ENCODE measurements at places on chromosomes 16 and 17.

- DNase-seq, result no peak
Measured at GRCh38 chr17:31508288-31509094, 117.0 kb downstream of the RAB11FIP4 start.

GRCh38 chr16:55151561-55152305 lies 172.3 kb upstream of the IRX6 start:
- DNase-seq, result no peak

- no peak for DNase-seq
Measured at GRCh38 chr16:73711406-73712080, 585.1 kb upstream of the PSMD7 start.

DNA sequence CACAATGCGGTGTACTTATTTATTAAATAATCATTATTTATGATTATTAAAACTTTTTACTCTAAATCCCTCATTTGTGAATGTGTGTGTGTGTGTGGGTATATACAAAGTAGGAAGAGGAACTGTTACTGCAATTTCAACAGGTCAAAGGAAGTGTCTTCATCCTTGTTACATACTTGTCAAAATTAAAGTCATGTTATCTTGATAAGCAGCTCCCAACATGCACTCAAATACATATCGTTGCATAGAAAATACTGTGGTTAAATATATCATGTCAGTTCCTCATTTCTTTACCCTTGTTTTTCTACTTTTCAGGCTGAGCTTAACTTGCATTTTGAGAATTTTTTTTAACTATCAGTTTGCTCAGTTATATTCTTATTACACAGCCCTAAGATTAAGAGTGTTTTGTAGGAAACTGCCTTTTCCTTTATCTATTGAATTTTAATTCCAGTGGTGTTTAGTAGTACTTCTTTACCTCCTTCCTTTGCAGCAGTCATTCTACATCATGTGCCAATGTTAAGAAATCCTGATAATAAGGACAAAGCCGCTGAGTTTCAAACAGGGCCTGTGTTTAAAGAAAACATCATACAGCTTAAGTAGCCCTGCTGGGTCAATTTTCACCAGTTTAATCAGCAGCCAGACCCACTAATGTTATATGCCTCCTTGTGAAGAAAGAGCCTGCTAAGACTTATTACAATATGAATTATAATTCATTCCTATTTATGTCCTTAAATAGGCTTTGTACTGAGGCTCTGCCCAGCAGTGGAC lies 7.2 kb downstream of the EFCAB5 start:
- no peak for DNase-seq

- peak; percentile 72 for DNase-seq
Measured at GRCh38 chr17:2436316-2436905, 35.6 kb upstream of the MNT start.

GRCh38 chr16:11635113-11635652 lies 33.1 kb upstream of the SNN start:
- DNase-seq, result no peak

GRCh38 chr17:57678393-57678792 lies 66.7 kb downstream of the CCDC182 start:
- DNase-seq, result no peak

GRCh38 chr16:17835118-17835876 lies 364.5 kb upstream of the XYLT1 start:
- no peak for DNase-seq

GRCh38 chr17:32335687-32336086 lies 6.3 kb downstream of the C17orf75 start:
- DNase-seq, result no peak

DNA sequence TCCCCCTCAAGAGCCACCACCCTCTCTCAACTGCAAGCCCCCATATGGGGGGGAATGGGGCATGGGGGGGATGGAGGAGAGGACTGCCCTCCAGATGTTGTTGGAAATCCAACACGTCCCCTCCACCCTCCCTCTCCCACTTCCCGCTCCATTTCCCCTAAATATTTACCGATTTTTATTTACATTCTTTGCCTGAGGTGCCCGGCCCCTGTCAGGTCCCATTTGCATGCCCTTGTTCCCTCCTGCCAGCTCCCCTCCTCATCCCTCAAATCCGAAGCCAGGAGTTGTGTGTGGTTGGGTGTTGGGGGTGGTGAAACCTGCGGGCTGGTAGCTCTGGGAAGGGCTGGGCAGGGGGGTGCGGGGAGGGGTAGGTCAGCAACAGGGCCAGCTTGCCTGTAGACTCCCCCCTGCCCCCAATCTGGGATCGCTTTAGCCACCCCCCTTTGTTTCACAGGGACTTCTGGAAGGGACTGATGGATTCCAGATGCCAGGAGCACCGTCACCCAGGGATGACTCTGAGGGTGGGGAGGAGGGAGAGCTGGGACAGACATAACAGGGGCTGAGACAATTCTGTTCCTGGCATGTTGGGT lies 39.7 kb upstream of the NGFR start:
- no peak for DNase-seq

- no peak for DNase-seq
Measured at GRCh38 chr17:42913981-42914617, 13.5 kb downstream of the G6PC1 start.

- DNase-seq, result no peak
Measured at GRCh38 chr17:63816123-63816522, 11.1 kb upstream of the PSMC5 start.

DNA sequence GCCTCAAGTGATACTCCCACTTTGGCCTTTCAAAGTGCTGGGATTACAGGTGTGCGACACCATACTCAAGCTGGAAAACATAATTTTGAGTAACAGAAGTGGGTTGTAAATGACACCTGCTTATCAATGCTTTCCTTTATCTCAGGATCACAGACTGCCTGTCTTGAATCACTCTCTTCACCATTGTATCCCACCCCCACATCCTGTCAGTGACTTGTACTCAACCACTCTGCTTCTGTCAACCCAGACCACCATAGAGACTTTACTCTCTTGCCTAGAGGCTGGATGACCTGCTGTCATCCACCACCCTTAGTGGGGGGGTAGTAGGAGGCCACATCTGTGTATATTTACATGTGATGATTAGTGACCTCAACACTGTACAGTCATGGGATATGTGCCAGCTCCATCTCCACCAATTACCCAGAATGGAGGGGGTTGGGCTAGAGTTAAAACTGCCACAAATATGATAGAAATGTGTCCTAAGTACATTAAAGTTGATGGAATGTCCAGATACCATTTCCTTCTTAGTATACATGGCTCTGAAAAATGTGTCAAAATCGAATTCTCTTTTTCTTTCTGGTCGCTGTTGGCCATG lies 338.7 kb downstream of the GRIN2A start:
- no peak for DNase-seq

DNA sequence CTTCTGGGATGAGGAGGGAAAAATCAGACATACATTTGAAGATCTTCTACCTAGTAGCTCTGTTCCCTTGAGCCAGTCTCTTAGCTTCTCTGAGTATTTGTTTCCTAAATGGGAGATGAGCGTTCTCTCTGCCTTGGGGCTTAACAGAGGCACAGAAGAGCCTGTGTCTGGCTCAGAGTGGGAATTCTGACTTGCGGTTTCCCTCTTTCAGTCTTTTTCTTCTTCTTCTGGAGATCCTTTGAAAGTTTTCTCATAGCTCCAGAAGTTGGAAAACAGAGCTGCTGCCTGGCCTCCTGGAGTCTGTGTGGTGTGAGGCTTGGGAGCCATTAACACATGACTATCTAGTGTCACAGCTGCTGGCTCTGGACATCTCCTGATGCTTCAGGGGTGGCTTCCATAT lies 167.9 kb downstream of the MSI2 start:
- no peak for DNase-seq

DNA sequence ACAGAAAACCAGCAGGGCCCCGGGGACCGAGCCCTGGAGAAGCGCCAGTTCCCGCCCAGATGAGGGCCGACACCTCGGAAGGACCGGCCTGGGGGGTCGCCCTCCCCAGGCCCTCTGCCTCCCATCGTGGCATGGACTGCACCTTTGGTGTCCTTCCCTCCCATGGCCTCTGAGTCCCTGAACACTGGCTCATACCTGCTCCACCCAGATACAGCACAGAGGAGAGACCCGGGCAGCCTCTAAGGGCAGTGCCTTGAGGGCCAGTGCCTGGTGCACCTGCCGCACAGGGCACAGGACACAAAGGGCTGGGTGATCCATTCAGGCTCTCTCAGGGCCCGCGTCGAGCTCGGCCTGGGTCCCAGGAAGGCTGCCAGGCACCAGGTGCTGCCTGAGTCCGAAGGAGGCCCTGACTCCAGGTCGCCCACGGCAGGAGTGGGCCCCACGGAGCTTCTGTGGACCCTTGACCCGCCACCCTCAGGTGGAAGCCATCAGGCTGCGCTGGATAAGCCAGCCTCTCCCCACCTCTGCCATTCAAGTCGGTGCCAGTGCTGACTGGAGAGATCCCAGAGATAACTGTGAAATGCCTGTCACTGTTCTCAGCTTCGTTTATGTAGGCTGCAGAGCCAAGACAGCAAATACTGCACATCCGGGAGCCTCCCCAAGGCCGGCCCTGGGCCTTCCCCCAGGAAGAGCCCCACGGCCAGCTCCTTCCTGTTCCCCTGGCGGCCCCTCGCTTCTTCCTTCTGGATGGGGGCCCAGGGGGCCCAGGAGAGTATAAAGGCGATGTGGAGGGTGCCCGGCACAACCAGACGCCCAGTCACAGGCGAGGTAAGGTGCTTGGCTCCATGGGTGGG lies at the start of gene ZG16B:
Gene ZG16B, plus strand, starts transcription at position 803 of the 854 bp plus-strand sequence. CDS start 139 bp downstream, outside the sequence.
- no peak for DNase-seq

GRCh38 chr16:74831467-74831866 lies 56.8 kb upstream of the FA2H start:
- no peak for DNase-seq

DNA sequence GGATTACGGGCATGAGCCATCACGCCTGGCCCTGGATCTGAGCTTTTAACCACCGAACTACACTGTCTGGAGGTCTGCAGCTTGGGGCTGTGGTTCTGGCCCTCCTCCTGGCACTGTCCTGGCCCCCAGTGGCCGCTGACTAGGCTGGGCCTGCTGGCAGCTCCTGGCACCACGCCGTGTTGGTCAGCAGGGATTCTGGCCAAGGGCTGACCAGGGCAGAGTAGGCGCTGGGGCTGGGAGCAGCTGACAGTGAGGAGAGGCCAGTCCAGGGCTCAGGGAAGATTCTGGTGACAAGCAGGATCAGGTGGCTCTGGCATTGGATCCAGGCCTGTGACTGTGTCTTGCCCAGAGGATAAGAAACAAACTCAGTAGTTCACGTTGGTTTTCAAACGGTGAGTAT lies 14.6 kb downstream of the EEF2K start:
- DNase-seq, result no peak

DNA sequence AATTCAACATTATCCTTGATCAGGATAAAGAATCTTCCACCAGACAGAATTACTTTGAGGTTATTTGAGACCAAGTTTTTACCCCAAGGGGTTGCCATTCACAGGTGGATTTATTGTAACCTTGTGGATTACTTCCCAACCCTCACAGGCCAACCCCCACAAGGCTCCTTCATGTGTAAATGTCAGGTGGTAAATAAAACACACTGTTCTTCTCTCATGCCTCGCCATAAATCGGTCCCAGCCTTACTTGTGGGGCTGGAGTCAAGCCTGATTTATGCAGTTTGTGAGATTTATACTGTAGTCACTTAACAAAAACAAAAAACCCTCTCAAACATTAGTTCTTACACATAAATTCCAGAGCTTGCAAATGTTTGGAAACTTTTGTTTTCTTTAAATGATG lies 98.6 kb upstream of the IRX3 start:
- no peak for DNase-seq

Measured in NCI-H1436 (cell line).